ENCODE measurements at places on chromosomes 1 and 21.

- DNase-seq: peak; percentile 47
These were observed 109.9 kb downstream of the GALNT2 start for GRCh38 chr1:230176871-230177411.

DNA sequence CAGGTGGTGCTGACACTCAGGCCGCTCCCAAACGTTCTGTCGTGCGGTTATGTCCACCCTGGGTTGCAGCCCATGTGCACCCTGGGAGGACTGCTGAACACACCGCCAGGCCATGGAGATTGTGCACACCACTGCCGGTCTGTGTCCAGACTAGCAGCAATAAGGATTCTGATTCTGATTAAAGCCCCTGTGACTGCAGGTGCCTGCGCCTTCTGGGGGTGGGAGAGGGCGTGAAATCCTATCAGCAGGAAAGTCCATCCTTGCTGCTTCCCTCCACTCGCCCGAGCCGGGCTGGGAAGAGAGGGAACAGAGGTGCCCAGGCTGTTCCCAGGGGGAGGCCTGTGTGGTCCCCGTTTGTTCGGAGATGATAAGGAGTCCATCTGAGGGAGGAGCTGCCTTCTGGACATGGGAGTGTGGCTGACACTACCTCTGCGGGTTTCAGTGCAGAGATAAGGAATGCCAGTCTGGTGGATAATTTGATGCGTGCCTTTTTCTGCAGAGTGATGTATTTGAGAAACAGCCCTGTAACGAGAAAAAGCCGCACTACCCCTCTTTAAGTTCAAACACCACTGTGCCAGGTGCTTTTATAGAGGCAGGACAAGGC, 41.2 kb downstream of the BACE2 start:
- no peak for DNase-seq

GRCh38 chr1:150182247-150182646, 32.5 kb downstream of the PLEKHO1 start:
- DNase-seq: no peak

GRCh38 chr1:218371927-218372672, 27.0 kb downstream of the TGFB2 start:
- peak; percentile 45 for DNase-seq

- no peak for DNase-seq
These were observed 127.6 kb downstream of the DMRTB1 start for GRCh38 chr1:53586765-53587164.

DNA sequence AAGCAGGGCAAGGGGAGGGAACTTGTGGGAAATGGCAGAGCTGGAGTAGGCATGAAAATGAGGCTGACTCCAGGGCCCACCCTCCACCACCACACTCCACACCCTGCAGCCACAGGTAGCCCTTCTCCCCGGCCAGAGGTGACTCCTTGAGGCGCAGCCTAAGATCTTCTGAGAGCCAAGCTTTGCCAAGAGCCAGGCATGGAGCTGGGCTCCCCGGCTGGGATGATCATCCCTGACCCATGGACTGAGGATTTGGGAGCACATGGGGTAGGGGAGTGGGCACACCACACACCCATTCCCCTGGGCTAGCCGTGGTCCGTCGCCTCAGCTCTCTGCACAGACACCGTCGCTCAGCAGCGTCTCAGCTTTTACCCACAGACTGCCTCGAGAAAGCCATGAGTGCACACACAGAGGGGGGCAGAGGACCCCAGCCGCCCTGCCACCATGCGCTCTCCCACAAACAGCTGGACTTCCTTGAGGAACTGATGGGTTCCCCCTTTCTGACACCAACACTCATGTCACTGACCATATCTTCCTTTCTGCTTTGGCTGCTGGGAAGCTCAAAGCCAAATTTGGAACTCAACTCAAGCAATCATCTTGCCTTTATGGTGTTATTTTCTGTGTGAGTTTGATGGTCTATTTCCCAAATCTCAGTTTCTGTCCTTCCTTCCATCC, 123.6 kb upstream of the RUNX3 start:
- no peak for DNase-seq
